Hematopoietic multipotent progenitor cell treated with erythropoietin and hydrocortisone succinate and interleukin-3 and kit ligand, for 8 days (in vitro differentiated cells): ENCODE measurements at places on chromosomes 3 and 15.

GRCh38 chr3:49422379-49423248 lies at the start of gene AMT:
TSS of gene AMT (minus strand) at chr3:49422473. CDS start at chr3:49422450, 23 bp downstream.
- peak; percentile 71 for DNase-seq

GRCh38 chr3:141231952-141232823 lies 563 bp downstream of the PXYLP1 start:
- no peak for DNase-seq

GRCh38 chr3:167666563-167666962 lies 12.8 kb upstream of the WDR49 start:
- DNase-seq = no peak

DNA sequence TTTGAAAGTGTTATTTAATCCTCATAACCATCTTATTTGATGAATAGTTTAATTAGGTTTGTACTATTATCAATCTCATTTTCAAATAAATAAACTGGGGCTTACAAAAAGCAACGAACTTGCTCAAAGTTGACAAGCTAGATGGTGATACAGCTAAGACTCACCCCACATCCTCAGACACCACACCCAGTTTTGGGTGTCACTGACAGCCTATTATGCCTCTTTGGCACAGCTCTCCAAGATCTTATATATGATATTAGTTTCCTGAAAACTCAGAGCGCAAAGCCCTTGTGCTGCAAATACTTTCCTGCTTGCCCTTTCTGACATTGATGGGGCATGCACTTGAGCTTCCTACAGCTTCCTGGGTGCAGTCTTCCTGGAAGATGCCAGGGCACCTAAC lies 223.4 kb upstream of the GADL1 start:
- no peak for DNase-seq

DNA sequence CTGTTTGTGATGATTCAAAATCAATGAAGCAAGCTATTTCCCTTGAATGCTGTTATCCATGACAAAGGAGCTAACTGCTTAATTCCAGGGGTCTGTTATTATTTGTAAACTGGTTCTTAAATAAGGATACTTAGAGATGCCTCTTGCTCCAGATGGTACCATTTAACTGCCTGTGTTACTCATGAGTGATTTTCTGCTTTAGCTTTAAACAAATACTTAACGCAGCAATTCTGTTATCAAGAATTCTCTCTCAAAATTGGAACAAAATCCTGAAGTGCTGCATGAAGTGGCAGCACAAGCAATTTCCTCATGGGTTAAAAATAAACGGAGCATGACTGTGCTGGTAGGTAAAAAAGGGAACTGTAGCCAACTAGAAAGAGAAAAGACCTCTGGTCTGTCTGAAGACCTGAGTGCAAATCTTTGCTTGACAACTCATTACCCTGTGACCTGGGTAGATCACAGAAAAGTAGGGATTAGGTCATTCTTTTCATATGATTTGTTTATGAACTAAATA lies 62.5 kb upstream of the GBE1 start:
- peak; percentile 3 for DNase-seq

GRCh38 chr3:14606669-14607339 lies 44.8 kb upstream of the CCDC174 start:
- DNase-seq = no peak

GRCh38 chr3:161419555-161420333 lies 48.4 kb upstream of the SPTSSB start:
- no peak for DNase-seq

GRCh38 chr3:125002414-125003368 lies 53.1 kb downstream of the HEG1 start:
- DNase-seq = no peak

GRCh38 chr3:178705925-178706324 lies 169.7 kb downstream of the KCNMB2 start:
- DNase-seq = no peak

DNA sequence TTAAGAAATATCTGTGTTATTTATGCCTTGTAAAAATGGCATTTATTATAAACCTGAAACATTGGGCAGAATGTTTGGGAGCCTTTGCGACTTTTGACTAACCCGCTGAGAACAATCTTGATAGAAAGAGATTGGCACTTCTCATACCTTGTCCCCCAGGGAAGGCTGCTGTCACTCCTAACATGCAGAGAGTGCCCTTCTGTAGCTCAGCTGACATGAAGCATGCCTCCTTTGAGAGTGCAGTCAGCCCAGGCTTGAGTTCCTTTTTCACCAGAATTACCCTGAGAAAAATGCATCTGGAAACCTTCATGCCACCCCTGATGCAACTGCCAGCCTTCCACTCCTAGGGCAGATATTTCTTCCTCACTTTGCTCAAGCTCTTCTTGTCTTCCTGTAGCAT lies 569.2 kb upstream of the ARPP21 start:
- no peak for DNase-seq

DNA sequence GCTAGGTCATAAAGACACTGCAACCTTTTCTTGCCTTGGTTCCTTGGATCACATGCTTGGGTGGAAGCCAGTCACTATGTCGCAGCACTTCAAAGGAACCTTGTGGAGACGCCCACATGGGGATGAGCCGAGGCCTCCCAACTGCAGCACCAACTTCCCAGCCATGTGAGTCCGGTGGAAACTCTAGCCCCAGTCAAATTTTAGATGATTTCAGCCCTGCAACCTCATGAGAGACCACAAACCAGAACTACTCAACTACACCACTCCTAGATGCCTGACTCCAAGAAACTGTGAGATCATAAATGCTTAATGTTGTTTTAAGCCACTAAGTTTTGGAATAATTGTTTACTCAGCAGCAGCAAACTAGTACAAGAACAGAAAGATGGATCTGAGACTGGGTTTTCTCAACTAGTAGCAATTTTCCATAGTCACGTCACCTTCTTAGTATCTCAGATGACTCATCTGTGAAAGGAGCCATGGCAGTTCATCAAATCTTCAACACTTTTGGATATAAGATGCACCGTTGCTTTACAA lies 86.5 kb downstream of the MB21D2 start:
- DNase-seq = no peak

- DNase-seq = no peak
Measured at GRCh38 chr3:178629430-178630178, 93.4 kb downstream of the KCNMB2 start.

- DNase-seq = no peak
Measured at GRCh38 chr3:109155828-109156227, 19.3 kb downstream of the C3orf85 start.

DNA sequence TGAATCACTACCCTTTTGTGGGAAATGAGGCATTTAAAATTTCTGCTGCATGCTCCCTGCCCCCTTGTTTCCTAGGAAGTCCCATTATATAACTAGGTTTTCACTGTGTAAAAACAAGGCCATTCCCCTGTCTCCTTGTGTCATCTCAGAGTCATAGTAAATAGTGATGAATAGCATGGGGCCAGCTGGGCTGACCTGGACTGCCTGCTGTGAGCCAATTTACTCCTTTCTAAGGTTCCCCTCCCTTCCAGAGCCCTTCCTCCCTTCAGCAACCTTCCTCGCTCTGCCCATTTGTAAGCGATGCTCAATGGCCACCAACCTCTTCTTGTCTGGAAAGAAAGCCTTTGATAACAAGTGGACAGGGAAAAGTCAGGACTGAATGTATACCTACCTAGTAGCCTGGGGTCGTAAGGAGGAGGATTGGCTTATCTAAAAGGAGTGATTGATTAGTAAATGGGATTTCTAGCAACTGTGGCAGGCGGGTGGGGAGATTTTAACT lies 11.7 kb downstream of the ITGA11 start:
- DNase-seq = no peak

GRCh38 chr15:25803036-25803435 lies 60.1 kb downstream of the ATP10A start:
- no peak for DNase-seq

DNA sequence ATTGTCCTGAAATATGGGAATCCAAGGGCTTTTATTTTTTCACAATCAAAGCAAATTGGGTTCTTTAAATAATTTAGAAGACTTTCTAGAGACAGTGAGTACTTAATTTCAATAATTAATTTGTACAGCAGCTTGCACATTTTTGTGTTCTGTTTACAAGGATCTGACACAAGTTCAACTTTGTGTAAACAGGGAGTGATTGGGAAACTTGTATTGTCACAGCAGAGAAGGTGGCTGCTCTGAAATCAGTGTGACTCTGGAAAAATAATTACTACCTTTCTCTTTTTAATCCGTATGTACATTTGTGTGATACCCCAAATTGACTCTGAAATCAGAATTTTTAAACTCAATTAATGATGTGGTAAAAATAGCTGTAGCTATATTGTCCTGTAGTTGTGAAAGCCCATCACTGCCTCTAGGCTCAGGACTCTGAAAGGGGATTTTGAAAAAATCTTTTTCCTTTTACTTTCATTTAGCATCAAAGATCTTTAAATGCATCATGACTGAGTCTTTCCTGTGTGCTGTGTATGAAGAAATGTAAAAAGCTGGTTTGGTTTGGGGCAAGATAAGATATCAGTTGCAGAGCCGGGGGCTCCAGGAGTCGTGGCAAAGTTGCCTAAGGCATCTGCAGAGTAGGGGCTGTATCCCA lies 45.1 kb downstream of the MFSD1 start:
- no peak for DNase-seq

GRCh38 chr3:167466966-167467365 lies 6.9 kb downstream of the SERPINI2 start:
- no peak for DNase-seq
